Pericardium fibroblast (primary cell): ENCODE measurements at places on chromosomes 4 and X. TPM values are rescaled to one million over a fixed set of nuclear protein-coding genes. Genes with fewer than 3 reads are reported as not detected.

Gene GAGE12D
- total RNA-seq: not detected in 2 replicates

Gene OTOP1
- not detected in 2 replicates for total RNA-seq

Gene FGF5
- total RNA-seq: 0.12 and 1.9 TPM in 2 replicates

Gene TCP11X2
- not detected in 2 replicates for total RNA-seq

Gene GPC3
- total RNA-seq: 32.3 and 39.1 TPM in 2 replicates

Gene MEPE
- total RNA-seq: not detected in 2 replicates

Gene WNK3
- total RNA-seq: 1.2 and 1.4 TPM in 2 replicates

Gene GABRG1
- not detected in 2 replicates for total RNA-seq

Gene CXCL6
- 3.2 and 18.8 TPM in 2 replicates for total RNA-seq

Gene IRAK1
- 86.6 and 190 TPM in 2 replicates for total RNA-seq

Gene PNMA3
- total RNA-seq: not detected in 2 replicates

Gene NAP1L3
- 4.1 and 6.1 TPM in 2 replicates for total RNA-seq

Gene RAB41
- not detected in 2 replicates for total RNA-seq

Gene PFKFB1
- total RNA-seq: 0.23 and 0.43 TPM in 2 replicates

Gene SH3TC1
- total RNA-seq: 3.0 and 7.2 TPM in 2 replicates

Gene ADRA2C
- 4.6 and 7.0 TPM in 2 replicates for total RNA-seq

Gene PDK3
- 4.1 and 5.5 TPM in 2 replicates for total RNA-seq

Gene INTU
- total RNA-seq: 1.5 TPM in 2 replicates

Gene ETDB
- total RNA-seq: not detected in 2 replicates

Gene EREG
- under 0.01 and 0.12 TPM in 2 replicates for total RNA-seq

Gene NLGN3
- total RNA-seq: 0.23 and 1.6 TPM in 2 replicates

Gene HSFX4
- not detected in 2 replicates for total RNA-seq

Gene ADAM29
- total RNA-seq: not detected in 2 replicates

Gene MAGEB10
- total RNA-seq: not detected in 2 replicates

Gene GSX2
- not detected in 2 replicates for total RNA-seq
